ENCODE measurements at places on chromosomes 16 and 17. TPM values are rescaled to one million over a fixed set of nuclear protein-coding genes. Genes with fewer than 3 reads are reported as not detected.

The MAP2K6 gene
- 3.0 TPM for total RNA-seq

The NACA2 gene
- not detected for total RNA-seq

The CA5A gene
- not detected for total RNA-seq

The BICDL2 gene
- total RNA-seq: 0.32 TPM

The HOXB13 gene
- total RNA-seq: not detected

The EPOP gene
- total RNA-seq: 0.09 TPM

The ZNF385C gene
- total RNA-seq: not detected

The CARD14 gene
- total RNA-seq: 0.47 TPM

The KLHL36 gene
- 55.2 TPM for total RNA-seq

The PLXDC1 gene
- 2.4 TPM for total RNA-seq

The GJC1 gene
- 10.2 TPM for total RNA-seq

The SOX8 gene
- total RNA-seq: 0.16 TPM

The ZNF469 gene
- 3.3 TPM for total RNA-seq

The TBX2 gene
- 31.3 TPM for total RNA-seq

The VASN gene
- 98.9 TPM for total RNA-seq

The CD300A gene
- total RNA-seq: not detected

The CCL5 gene
- total RNA-seq: not detected

The ELMO3 gene
- 0.32 TPM for total RNA-seq

The TP53TG3D gene
- total RNA-seq: 0.63 TPM

The UMOD gene
- total RNA-seq: not detected

The CDH1 gene
- 0.16 TPM for total RNA-seq
